Esophagus muscularis mucosa (tissue), 4 donors: ENCODE measurements at places on chromosomes 3 and 15. TPM values are rescaled to one million over a fixed set of nuclear protein-coding genes. Genes with fewer than 3 reads are reported as not detected.

DNA sequence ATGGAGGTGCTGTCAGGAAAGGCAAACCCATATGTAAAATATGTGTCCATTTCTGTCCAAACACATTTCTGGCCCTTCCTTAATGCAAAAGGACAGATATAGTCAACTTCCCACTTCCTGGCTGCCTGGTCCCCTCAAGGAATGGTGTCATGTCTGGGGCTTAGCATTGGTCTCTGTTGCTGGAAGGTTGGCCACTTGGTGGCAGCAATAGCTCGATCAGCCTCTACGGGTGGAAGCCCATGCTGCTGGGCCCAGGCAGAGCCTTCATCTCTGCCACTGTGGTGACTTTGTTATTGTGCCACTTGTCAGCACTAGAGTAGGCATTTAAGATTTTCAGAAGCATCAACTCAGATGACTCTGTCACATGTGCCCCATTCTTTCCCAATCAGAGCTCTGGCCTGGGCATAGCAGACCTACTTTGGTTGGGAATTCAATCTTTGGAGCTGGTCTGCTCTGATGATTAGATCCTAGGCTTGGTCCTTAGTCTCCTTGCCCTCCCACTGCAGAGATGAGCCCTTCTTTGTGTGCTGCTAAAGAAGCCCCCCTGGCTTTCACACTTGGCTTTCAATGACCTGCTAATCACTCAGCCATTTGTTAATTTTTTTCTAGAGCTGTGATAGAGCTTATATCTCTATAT lies 51.0 kb upstream of the SPSB4 start:
- no peak for DNase-seq

- no peak for DNase-seq
Measured at GRCh38 chr3:160370987-160371857, 27.8 kb downstream of the IFT80 start.

- DNase-seq, result no peak
Measured at GRCh38 chr3:42349765-42350594, 60.4 kb downstream of the LYZL4 start.

GRCh38 chr3:11435440-11436165 lies 163.4 kb downstream of the ATG7 start:
- no peak for DNase-seq

DNA sequence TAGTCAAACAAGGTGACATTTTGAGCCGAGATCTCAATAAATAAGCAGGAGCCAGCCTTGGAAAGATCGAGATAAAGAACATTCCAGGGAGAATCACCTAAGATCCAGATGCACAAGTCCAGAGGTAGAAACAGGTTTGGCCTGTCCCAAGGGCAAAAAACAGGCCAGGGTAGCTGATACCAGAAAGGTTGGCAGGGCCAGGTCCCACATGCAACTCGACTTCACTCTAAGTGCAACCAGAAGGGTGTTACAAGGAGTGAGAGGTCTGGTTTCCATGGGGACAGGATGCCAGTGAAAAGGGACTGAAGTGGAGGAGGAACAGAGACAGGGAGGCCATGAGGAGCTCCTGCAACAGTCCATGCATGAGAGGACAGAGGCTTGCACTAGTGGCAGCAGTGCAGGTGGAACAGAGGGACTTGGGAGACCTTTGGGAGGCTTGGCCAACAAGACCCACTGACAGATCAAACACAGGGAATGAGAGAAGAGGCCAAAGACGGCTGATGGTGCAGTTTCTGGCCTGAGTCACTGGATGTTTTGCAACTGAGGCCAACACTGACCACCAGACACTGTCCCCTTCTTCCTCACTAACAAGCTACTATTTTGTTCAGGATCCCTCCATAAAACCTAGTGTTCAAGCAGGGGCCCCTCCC lies 5.2 kb downstream of the TPRA1 start:
- no peak for DNase-seq

DNA sequence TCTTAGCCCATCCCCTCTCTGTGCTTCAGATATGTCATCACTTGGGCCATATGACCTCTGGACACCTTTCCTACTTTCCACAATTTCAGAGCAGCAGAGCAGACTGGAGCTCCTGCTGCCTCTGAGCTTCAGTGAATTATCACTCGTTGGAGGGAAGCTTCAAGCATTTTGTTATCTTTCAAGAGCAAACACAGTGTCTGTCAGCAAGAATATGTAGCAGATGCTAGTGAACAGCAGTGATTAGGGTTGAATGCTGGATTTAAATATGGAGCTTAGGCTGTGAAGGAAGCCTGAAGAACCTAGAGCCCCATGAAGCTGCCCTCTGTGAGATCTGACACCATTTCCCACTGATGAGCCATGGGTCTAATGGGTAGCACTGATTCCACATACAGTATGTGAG lies 115.4 kb downstream of the UBE3A start:
- no peak for DNase-seq

DNA sequence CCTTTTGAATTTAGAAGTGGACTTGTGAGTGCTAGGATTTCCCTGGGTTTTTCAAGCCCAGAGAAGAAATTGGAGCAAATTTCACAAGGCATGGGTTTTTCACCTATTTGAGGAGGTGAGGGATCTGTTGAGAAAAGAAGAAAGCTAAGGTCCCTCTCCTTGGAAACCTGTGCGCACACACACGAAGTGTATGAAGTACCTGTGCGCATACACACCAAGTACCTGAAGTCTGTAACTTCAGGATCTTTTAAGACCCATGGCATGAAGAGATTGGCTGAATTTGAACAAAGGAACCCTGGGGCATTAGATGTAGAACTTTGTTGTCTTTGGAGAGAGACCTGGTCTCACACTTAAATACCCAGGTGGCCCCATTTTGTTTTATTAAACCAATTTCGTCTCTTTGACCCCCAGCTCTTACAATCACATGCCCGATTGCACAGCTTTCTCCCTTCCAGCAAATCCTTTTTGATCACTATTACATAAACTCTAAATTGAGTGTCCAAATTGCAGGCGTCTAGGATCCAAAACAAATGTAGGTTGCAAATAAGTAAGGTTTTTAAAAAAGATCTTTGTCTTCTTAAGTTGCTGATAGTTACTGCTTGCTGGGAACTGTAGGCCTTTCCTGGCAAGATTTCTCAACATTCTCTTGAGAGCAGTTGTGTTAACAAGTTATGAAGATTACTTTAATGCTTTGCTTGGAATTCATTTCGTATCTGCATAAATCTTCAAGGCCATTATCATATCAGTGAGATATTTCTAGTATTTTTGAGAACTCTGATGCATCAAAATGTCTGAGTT lies 64.3 kb downstream of the CMTM8 start:
- no peak for DNase-seq

GRCh38 chr3:52032702-52033408 lies 23.5 kb downstream of the DUSP7 start:
- no peak for DNase-seq

- DNase-seq, result peak; percentile 97
Measured at GRCh38 chr15:74906450-74907162, at the start of gene FAM219B. Gene FAM219B, minus strand, starts transcription at chr15:74906851. Its CDS starts 51 bp downstream, at chr15:74906800.

- DNase-seq, result no peak
Measured at GRCh38 chr3:81013360-81013759, 748.1 kb downstream of the GBE1 start.

DNA sequence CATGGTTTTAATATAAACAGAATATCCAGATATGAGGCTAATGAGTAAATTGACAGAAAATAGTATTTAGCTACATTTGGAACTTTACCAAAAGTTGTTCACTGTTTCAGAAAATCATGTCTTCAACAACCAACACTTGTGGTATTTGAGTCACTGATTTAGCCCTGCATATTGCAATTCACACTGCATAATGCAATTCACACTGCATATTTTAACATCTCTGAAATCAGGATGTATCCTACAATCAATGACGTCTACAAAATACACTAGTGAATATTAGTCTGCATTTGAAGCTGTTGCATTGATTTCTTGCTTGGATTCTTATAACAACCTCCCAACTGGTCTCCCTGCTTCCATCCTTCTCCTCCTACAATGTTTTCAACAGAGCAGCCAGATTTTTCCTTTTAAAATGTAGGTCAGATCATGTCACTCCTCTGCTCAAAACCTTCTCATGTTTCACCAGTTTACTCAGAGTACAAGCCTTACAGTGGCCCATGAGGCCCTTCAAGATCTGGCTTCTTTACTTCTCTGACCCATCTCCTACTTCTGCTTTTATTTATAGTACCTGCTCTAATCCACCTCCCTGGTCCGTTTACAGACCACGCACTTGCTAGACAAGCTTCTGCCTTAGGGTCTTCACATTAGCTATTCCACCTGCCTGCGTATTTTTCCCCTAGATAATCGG lies 11.4 kb upstream of the RAB11A start:
- no peak for DNase-seq

DNA sequence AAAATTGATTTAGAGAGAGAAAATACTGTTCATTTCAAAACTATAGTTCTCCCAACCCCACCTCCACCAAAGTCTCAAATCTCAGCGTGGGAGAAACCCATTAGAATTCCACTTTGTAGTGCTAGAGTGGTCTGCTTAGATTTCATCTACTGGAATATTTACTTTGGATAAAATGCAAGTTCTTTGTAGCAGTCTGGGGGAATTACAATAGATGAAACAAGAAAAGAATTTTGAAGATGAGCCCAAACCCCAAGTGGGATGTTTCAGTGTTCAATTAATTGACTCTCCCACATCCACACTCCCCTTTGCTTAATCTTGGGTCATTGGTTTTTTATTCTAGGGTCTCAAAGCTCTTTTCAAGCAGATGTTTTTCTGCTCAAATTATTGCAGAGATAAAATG lies 97.8 kb downstream of the RPL22L1 start:
- no peak for DNase-seq

GRCh38 chr3:9395570-9396300 lies 1.7 kb upstream of the SETD5 start:
- DNase-seq, result no peak

DNA sequence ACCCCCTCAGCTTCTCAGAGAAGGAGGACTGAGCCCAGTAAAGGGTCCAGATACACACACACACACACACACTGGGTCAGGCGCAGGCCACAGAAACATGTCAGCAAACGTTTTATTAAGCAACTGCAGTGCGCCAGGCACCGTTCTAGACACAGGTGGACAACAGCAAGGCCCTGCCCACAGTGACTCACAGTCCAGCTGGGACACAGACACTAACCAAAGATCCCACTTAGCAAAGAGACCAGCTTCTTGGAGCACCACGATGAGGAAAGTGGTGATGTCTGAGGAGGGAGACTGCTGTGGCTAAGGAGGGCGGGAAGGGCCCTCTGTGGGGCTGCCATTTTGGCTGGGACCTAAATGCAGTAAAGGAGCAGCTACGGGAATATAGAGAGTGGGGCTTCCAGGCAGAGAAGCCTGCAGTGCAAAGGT lies 2.8 kb upstream of the VILL start:
- no peak for DNase-seq

- DNase-seq, result no peak
Measured at GRCh38 chr15:75966073-75966472, 46.2 kb downstream of the NRG4 start.

DNA sequence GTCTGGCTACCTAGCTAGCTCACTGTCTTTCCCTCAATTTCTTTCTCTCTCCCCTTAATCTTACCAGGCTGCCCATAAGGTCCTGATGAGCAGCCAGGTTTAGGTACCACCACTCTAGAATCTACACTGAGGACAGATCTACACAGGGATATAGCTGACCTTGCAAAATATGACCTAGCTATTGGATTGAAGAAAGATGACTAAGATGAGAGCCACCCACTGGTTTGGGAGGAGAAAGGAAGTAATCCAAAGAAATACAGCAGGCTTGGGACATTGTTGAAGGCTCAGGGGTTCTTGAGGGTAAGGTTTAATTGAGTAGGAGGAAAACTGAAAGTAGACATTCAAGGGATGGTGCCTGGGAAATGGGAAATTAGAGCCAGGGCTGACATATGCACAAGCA lies 142.0 kb upstream of the TMC3 start:
- no peak for DNase-seq

- DNase-seq, result no peak
Measured at GRCh38 chr3:40523781-40524180, 979 bp upstream of the ZNF621 start.

- no peak for DNase-seq
Measured at GRCh38 chr3:87900061-87900460, 158.7 kb downstream of the CGGBP1 start.

GRCh38 chr3:66830301-66830700 lies 167.8 kb upstream of the KBTBD8 start:
- no peak for DNase-seq

DNA sequence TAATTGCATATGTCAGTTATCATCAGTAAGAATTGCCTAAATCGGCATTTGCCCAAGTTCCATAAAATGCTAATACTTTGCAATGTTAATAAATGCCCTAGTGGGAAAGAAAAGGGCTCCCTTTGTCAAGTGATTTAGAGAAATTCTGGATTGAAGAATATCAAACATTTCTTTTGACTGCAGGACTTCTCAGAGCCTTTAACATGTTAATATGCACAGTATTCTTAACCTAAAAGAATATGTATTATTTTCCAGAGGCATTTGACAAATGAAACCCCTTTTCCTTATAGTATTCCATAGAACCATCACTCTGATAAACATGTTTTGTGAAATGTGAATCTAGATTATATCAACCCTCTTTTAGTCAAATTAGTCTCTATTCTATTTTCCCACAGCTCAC lies 452.2 kb upstream of the WNT5A start:
- no peak for DNase-seq

The SLC12A1 gene
- total RNA-seq, result not detected

The CLSTN2 gene
- total RNA-seq, result 9.5 TPM

The TRIM59 gene
- total RNA-seq, result 2.2 TPM

The TUSC7 gene
- not detected for total RNA-seq

The UNC45A gene
- 88.6 TPM for total RNA-seq

The ZNF385D gene
- total RNA-seq, result 8.3 TPM

The P4HTM gene
- 25.3 TPM for total RNA-seq

The WDR72 gene
- total RNA-seq, result not detected

The KBTBD13 gene
- not detected for total RNA-seq

The ZNF717 gene
- total RNA-seq, result 12.5 TPM

The OSTN gene
- total RNA-seq, result not detected

The HTR3E gene
- not detected for total RNA-seq

The PARP15 gene
- total RNA-seq, result 2.3 TPM

The EXD1 gene
- total RNA-seq, result not detected

The AADACL2 gene
- total RNA-seq, result 0.17 TPM

The IL17RB gene
- total RNA-seq, result 0.63 TPM

The DLEC1 gene
- 0.42 TPM for total RNA-seq

The TMCO5A gene
- total RNA-seq, result not detected
